ENCODE measurements at places on chromosomes 1 and 21. TPM values are rescaled to one million over a fixed set of nuclear protein-coding genes. Genes with fewer than 3 reads are reported as not detected.

Gene HPDL
- not detected for total RNA-seq

Gene PLA2G5
- not detected for total RNA-seq

Gene C1orf167
- 0.12 TPM for total RNA-seq

Gene RBM11
- not detected for total RNA-seq

Gene TM2D1
- 22.7 TPM for total RNA-seq

Gene DNASE2B
- total RNA-seq = 0.42 TPM

Gene TMOD4
- 1.8 TPM for total RNA-seq

Gene KRTAP13-1
- not detected for total RNA-seq

Gene SERTAD4
- total RNA-seq = 0.07 TPM

Gene F5
- total RNA-seq = 0.37 TPM

Gene ADAM30
- not detected for total RNA-seq

Gene MSH4
- total RNA-seq = 1.7 TPM

Gene KCNK1
- total RNA-seq = 28.4 TPM

Gene VPS26C
- 42.1 TPM for total RNA-seq

Gene SMCP
- total RNA-seq = not detected

Gene VASH2
- total RNA-seq = 5.7 TPM

Gene RAB3B
- 15.1 TPM for total RNA-seq

Gene KAZN
- total RNA-seq = 13.4 TPM

Gene GCSAML
- total RNA-seq = not detected

Gene CFHR4
- not detected for total RNA-seq

Gene DDX20
- 14.9 TPM for total RNA-seq

Gene OR10J1
- not detected for total RNA-seq

Gene HPCA
- 0.15 TPM for total RNA-seq

Gene SPRR2F
- not detected for total RNA-seq

Gene DNM3
- 3.1 TPM for total RNA-seq

Gene ZNF678
- 6.1 TPM for total RNA-seq

Gene GJA9
- not detected for total RNA-seq

Gene RPL5
- total RNA-seq = 1,480 TPM

Gene TTLL7
- total RNA-seq = 21.2 TPM

Measured in HCT116 (cell line).